ENCODE measurements at places on chromosomes 2 and 18.

- DNase-seq: no peak
Measured at GRCh38 chr2:118315606-118316005, 227.3 kb downstream of the INSIG2 start.

- DNase-seq: no peak
Measured at GRCh38 chr2:175926272-175926671, 75.8 kb downstream of the LNPK start.

DNA sequence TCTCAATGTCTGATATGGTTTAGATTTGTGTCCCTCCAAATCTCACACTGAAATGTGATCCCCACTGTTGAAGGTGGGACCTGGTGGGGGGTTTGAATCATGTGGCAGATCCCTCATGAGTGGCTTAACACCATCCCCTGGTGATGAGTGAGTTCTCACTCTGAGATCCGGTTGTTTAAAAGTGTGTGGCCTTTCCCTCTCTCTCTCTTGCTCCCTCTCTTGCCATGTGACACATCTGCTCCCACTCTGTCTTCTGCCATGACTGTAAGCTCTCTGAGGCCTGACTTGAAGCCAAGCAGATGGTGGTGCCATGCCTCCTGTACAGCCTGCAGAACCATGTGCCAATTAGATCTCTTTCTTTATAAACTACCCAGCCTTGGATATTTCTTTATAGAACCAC, 108.8 kb downstream of the RBMS1 start:
- DNase-seq: no peak

- DNase-seq: no peak
Measured at GRCh38 chr2:101400048-101400447, 12.7 kb upstream of the CREG2 start.

DNA sequence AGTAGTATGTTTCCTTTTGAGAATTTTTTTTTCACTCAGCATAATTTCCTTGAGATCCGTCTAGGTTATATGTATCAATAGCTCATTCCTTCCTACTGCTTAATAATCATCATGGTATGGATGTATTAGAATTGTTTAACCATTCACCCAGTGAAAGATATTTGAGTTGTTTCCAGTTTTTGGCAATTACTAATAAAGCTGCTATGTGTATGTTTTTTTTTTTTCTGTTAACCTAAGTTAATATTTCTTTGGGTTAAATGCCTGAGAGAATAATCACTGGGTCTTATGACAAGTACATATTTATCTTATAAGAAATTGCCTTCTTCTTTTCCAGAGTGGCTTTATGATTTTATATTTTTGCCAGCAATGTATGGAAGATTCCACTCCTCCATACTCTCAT, 96.4 kb upstream of the ST6GAL2 start:
- DNase-seq: no peak

DNA sequence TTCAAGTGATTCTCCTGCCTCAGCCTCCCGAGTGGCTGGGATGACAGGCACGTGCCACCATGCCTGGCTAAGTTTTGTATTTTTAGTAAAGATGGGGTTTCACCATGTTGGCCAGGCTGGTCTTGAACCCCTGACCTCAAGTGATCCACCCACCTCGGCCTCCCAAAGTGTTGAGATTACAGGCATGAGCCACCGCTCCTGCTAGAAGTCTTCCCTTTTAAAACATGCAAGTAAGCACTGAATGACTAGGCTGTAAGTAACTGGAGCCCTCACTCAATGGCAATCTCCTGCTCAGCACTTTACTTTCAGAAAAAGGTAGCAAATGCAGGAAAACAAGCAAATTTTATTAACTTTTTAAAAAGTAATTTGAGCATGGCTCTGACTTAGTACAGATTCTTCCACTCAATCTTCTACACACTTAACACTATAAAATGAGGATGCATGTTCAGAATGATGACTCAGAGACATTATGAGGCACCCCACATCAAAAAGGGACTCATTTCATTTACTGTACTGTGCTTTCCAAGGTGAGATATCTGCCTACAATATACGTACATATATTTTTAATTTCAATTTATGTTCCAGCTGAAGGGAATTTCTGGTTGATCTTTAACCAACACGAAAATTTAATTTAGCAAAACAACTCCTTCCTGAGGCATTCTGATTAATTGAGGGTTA, 6.6 kb upstream of the NCK2 start:
- no peak for DNase-seq

GRCh38 chr2:78162202-78162601, 640.0 kb upstream of the LRRTM4 start:
- no peak for DNase-seq

DNA sequence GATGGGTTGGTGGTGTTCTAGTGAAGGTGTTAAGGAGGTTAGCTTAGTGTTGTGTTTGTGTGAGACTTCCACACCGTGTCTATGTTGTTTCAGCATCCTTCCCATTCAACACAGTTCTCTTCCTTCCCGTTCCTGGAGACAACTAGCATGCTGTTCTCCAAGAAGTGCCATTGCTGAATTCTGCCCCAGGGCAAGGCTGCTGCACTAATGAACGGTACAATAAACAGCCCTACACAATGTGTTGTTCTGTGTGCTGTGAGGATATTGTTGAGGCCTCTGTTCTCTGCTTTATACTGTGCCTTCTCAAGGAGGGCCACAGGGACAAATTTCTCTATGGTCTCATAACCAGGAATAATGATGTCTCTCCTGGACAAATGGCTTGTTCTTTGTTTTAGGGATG, 39.8 kb upstream of the ZEB2 start:
- DNase-seq: no peak

DNA sequence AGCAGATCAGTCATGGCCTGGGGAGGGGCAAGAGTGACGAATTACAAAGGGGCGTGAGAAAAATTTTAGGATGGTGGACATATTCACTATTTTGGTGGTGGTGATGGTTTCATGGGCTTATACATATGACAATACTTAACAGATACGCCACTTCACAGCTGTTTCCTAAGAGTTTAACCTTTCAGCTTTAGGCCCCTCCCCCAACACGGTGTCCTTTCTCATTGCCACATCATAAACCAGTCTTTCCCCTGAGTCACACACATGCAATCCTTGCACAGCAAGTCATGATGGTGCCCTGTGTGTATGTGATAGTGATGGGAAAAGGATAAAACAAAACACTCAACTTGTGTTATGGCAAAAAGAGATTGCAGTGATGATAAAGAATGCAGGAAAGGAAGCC, 47.6 kb upstream of the IL1R1 start:
- peak; percentile 35 for DNase-seq

GRCh38 chr2:39837856-39838453, 58.9 kb upstream of the THUMPD2 start:
- DNase-seq: no peak

- no peak for DNase-seq
Measured at GRCh38 chr2:140269000-140269399, 1488.8 kb upstream of the NXPH2 start.

DNA sequence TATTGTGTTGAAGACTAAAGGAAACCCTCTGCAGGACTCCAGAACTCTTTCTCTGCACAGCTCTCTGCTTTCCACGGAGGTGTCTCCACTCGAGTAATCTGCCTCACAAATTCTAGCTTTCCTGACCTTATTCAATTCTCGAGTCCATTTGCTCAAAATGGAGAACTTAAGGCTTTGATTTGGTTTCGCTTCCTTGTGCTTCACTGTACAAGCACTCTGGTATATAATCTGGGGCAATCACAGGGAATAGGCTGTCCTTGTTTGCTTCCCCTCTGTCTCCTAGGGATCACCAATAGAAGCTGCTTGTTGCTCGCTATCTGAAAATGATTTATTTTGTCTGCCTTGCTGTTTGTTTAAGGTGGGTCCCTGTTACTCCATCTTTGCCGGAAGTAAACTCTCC, 129.1 kb upstream of the DOCK10 start:
- no peak for DNase-seq

- DNase-seq: no peak
Measured at GRCh38 chr18:11818486-11819203, 32.6 kb upstream of the CHMP1B start.

GRCh38 chr18:74456349-74457042, 612 bp downstream of the DIPK1C start:
- DNase-seq: no peak

DNA sequence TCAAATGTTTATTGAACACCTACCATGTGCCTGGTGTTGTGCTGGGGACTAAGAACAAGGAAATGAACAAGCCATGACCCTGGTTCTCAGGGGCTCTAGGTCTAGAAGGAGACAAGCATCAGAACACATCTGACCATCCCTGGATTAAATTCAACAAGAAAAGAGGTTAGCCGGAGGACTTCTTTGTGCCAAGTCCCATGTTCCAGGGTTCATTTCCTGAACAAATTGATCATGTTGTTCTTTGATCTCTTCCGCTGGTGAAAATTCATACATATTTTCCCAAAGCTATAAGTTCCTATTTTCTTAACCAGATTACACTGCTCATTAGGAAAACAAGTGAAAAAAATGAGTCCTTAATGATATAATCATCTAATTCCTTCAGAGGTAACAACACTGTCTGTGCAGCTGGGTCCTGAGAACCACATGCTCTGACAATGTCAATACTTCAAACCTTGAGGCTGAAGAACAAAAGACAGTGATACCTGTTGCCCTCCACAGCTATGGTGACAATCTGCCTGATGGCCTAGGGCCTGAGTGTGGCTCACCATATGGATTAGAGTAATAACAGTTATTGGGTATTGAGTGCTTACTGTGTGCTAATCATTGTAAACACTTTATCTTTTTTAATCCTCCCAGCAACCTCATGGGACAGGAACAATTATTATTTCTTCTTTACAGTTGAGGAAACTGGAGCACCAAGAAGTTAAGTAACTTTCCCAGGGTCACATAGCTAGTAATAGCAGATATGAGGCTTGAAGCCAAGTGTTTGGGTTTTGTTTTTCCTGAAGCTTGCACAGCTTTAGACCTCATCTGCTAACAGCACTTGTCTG, 24.6 kb upstream of the INO80C start:
- DNase-seq: no peak

- DNase-seq: no peak
Measured at GRCh38 chr2:96930351-96931010, 55.9 kb downstream of the FAM178B start.

- DNase-seq: no peak
Measured at GRCh38 chr18:8501044-8501443, 108.2 kb upstream of the RAB12 start.

GRCh38 chr18:48866028-48866733, 84.6 kb downstream of the SMAD7 start:
- DNase-seq: no peak

- peak; percentile 35 for DNase-seq
Measured at GRCh38 chr18:23994361-23994902, 20.1 kb upstream of the TTC39C start.

GRCh38 chr2:43631618-43632317, 5.3 kb upstream of the PLEKHH2 start:
- DNase-seq: no peak

DNA sequence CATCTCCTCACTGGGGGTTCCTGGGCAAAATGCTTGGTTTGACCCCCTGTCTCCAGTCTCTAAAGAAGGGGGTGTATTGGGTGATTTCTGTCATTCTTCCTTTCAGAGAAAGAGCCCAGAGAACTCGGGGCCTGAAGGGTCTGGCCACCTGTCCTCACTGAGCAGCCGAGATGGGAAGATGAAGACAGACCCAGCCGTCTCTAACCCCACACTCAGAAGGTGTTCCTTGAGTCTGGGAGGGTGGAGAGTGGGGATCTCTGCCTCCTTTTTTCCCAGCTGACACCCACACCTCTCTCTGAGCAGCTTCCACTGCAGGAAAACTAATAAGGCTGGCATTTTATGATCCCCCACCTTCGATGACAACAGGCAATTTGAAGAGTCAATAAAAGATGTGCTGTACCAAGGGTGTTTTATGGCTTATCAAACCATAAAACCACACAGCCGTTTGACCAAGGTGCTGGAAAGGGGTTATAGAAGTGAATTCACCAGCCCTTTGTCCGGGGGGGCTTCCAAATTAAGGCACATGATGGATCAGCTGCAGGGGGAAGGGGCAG, 213.8 kb downstream of the SMAD2 start:
- DNase-seq: no peak

DNA sequence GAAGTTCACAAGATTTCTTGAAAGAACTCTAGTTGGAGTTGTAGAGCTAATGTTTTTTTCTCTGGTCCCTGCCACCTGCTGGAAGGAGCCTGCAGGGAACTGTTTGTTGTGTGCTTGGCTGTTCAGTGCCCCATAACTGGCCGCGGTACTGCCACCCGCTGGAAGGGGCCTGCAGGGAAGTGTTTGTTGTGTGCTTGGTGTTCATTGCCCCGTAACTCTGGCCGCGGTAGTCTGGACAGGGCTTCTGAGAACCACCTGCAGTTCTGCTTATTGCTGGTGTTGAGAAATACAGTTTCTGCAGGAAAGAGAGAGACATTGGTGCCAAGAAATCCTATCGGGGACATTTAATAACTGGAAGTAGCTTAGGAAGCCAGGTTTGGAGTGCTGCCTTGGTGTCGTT, 58.1 kb downstream of the AGAP1 start:
- DNase-seq: no peak

DNA sequence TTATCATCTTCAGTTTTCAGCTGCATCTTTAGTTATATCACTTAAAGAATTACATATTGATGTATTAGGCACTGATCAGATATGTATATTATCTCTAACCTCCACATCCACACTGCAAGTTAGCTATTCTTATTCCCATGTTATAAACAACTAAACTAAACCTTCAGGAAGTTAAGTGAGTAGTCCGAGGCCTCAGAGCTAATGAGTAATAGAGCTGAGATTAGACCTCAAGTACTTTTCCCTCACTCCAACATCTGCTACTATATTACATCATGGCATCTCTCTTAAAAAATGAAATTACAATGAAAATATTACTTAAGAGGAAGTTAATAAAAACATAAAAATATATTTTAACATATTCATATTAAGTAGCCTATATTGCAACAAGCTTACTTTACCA, 183.6 kb upstream of the MAP2 start:
- no peak for DNase-seq

- DNase-seq: no peak
Measured at GRCh38 chr2:215828528-215829184, 184.7 kb downstream of the MREG start.

GRCh38 chr2:50564766-50565165, 467.2 kb downstream of the NRXN1 start:
- DNase-seq: no peak

DNA sequence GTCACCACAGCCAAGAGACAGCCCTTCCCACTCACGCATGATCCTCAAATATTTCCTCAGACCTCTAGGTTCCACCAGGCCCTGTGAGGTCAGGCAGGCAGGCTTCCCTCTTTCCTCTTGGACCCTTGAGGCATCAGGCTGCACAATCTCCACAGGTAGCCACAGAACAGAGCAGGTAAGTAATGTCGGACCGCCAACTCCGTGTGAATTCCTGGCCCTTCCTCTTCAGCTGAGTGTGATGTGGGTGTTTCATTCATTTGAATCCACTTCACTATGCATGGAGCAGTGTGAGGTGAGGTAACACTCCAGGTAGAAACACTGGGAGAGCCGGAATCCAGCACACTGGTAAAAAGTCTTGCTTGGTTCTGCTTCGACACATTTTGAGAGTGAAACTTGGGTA, 44.0 kb downstream of the MRPL35 start:
- no peak for DNase-seq
